Non-pigmented ciliary epithelial cell (primary cell): ENCODE measurements at places on chromosomes 3 and 15.

DNA sequence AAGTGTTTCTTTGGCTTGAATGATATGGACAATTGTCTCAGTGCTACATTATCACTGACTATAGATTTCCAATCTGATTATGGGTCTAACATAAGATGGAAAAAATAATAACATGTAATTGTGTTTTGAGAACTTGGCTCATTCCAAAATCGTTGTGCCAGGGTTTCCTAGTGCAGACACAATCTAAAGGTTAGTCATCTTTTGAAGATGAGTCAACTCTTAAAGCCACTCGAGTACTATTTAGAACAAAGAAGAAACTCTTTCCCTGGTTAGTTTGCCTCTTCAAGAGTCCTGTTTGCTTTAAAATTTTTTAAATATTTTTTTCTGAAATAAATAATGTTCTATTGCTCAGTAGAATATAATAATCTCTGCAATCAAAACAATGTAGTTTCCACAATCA, 301.0 kb downstream of the CADM2 start:
- no peak for DNase-seq

DNA sequence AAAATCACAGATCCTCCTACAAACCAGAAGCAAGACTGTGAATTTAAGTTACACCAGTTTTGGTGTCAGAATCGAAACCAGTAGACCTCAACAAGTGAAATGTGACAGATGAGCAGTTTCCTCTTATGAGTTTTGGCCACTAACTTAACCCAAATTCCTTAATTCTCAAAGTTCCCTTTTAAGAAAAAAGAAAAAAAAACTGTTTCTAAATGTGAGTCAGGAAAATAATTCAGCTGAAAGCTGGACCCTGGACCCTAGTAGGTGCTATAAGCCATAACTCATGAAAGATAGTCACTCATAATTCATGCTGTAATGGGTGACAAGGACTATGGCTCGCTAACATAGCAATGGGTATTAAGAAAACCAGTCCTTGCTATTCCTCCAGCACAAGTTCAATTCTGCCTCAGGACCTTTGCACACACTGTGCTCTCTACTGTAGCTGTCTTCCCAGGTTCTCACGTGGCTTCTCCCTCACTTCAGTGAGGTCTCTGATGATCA, 9.0 kb upstream of the THRB start:
- no peak for DNase-seq

GRCh38 chr15:85581495-85581894, 201.1 kb downstream of the AKAP13 start:
- no peak for DNase-seq

DNA sequence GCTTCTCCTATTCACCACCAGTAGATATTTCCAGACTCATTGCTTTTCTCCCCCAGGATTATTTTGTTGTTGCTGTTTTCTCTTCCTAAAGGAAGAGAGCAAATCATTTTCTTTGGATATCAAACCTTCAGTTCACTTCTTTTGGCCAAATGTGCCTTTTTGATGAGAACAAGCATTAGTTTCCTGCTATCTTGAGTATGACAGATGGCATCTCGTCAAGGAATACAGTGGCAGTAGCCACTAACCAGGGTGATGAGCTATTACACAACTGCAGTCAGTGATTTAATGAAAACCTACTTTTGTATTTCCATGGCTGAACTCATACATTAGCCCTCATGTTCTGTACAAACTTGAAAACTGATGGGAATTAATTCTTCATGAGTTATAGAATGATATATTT, 354.6 kb downstream of the CADM2 start:
- no peak for DNase-seq

DNA sequence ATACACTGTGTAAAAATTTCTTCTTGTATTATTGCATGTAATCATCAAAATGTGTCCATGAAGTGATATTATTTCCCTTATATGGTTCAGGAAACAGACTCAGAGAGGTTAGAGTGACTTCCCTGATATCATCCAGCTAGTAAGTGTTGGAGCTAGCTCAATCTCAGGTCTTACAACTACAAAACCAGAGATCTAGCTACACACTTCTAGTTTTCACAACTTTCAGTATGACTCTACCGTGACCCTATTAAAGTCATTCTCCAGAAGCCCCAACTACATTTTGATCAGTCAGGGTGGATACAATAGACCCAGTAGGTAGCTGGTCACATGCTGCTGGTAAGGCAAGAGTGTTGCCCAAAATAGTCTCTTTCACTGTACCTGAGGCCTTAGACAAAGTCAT, 165.3 kb downstream of the GOLIM4 start:
- DNase-seq: no peak

DNA sequence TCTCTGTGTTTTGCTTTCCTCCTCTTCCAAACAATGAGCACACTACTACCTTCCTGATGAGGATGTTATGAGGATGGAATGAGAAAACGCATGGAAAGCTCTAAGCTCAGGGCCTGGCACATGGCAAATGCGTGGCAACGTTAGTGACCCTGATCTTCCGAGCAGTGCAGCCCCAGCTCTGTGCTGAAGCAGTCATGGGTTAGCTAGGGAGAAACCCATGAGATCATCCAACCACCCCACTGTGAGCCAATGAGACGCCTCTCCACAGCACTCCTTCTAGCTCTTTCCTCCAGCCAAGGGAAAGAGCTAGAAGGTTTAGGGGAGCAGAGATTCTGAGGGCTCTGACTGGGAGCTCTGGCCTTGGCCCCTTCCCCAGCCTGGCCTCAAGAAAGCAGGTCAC, 4.5 kb downstream of the CPN2 start:
- no peak for DNase-seq

GRCh38 chr3:193827040-193827669, 234.1 kb downstream of the OPA1 start:
- DNase-seq: no peak

DNA sequence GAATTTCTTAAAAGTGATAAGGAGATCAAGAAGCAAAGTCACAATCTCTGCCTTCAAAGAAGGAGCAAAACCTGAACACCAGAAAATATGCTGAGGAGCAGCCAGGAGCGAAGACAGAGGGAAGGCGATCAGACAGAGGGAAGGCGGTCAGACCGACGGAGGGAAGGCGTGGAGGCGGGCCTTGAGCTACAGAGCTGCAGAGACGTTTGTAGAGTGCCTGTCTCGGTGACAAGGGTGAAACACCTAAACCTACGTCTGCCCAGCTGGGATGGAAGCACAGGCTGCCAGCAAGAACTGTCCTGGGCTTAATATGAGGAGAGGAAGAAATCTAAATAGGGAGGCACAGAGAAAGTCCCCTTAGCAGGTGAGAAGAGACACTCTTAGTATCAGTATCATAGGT, 476.0 kb downstream of the OCA2 start:
- DNase-seq: no peak

DNA sequence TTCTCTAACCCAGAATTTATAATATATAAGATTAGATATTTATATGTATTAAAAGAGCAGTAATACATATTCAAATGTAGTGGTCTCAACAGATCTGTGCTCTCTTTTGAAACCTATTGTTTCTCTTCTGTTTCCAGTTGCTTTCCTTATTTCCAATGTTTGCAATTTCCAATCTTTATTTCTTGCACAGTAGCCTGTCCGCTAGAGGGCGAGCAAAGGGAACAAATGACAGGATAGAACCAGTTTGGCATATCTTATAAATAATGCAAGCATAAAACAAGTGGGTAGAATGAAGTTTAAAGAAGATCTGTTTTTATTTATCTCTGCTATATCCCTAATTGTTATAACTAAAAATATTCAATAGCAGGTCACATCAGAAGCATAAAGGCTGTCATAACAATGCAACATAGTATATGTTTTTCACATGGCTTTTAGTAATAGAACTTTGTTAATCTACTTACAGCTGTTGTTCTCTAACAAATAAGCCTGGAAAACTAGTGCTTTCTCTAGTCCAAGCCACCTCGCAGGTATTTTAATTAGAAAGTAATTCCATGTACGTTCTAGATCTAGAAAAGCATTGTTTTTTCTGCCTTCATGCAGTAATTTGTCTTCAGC, 15.1 kb upstream of the TCAIM start:
- peak; percentile 44 for DNase-seq

DNA sequence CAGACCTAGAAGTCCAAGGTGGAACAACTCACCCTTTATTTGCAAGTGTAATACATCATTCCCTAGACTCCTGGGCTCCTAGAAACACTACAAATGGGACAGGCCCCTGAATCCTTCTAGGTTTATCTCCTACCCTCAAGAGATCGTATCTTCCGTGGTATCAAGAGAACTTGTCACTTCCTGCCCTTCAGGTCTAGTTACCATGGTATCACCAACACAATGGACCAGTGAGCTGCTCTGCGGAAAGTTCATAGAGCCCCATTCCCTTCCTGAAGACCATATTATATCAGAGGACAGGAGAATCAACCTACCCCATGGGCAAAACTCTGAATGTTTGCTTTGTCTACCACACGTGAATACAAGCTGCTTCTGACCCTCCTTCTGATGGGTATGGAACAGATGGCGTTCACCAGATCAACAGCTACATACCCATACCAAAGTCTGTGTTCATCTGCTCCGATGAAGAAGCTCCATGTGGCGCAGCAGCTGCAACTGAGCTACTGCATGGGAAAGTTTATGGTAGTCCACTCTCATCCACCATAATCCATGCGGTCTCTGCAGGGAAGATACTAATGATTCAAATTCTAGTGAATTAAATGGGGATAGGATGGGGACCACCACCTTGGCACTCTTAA, 84.6 kb upstream of the KLF13 start:
- no peak for DNase-seq

GRCh38 chr3:72659188-72659587, 189.1 kb downstream of the SHQ1 start:
- DNase-seq: no peak

DNA sequence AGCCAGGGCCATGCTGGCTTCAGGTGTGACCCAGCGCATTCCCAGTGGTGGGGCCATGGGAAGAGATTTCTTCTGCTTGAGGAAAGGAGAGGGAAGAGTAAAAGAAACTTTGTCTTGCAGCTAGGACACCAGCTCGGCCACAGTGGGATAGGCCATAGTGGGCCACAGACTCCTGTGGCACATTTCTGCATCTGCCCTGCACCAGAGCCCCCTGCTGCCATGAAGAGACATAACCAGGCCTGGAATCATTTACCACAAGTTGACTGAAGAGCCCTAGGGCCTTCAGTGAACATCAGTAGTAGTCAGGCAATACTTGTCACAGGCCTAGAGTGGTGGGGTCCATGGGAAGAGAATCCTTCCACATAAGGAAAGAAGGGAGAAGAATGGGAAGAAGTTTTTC, 411.4 kb upstream of the ARL6 start:
- DNase-seq: no peak

GRCh38 chr3:183897606-183898005, 12.9 kb upstream of the PARL start:
- DNase-seq: no peak

- DNase-seq: no peak
Measured at GRCh38 chr3:135142530-135142929, 347.5 kb downstream of the EPHB1 start.

DNA sequence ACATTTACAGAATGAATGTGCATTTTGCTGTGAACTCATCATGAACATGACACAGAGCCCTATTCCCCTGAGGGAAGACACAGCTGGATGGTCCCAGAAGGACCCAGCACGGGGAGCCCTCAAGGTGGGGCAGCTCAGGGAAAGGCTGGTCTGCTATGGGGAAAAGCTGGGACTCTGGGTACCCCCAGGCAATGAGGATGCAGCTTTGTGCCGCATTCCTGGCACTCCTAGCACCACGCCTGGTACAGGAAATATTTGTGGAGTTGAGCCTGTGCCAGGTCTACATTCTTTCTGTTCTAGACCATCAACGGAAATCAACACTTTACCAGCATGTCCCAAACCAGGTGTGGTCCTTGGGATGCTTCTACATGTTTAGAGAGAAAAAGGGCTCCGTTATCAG, 74.0 kb downstream of the SRGAP3 start:
- DNase-seq: no peak

GRCh38 chr3:147412261-147412916, 3.2 kb downstream of the ZIC1 start:
- no peak for DNase-seq

GRCh38 chr3:188633206-188633605, 479.2 kb downstream of the LPP start:
- no peak for DNase-seq

DNA sequence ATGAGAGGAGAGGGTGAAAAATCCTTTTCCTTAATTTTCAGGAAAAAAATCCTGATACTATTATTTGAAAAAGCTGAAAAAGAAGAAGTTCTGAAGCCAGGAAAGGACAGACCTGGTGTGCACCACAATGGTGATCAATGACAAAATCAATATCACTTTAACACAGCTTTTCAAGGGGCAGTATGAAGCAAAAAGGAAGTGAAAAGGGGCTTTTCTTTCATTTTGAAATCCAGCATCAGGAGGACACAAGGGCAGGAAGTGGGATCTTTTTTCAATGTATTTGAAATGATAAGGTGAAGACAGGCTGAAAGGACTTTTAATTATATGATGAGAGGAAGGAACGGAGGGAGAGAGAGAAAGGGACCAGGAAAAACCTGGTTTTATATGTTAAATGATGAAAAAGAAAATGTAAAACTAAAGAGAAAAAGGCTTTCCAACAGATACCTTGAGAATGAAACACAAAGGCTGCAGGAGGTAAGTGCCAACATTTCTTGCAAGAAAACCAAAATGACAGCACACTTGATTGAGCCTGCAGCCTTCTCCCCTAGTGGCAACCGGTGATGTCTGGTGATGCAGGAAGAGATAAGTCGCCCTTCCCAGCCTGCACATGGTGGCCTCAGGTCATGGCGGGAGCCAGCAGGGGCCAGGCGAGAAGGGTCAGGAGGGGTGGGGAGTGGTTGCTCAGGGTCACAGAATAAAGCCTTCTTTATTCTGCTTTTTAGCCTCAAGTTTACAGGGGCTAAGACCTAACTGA, 236.7 kb upstream of the WNT5A start:
- DNase-seq: no peak

DNA sequence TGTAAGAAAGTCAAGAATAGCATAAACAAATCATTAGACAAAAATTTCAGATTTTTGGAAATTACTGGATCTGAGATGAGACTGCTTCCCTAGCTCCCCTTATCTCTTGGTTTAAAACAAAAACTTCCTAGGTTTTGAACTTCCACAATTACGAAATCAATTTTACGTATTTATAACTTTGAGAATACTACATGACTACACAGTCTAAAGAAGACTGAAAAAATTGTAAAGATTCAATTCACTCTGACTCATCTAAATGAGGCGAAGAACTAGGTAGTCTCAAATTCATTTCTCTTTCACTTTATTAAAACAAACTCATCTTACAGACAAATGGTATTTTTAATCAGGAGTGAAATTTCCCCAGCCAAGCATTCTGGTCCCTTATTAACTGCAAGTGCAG, 10.3 kb downstream of the CCDC54 start:
- DNase-seq: no peak

DNA sequence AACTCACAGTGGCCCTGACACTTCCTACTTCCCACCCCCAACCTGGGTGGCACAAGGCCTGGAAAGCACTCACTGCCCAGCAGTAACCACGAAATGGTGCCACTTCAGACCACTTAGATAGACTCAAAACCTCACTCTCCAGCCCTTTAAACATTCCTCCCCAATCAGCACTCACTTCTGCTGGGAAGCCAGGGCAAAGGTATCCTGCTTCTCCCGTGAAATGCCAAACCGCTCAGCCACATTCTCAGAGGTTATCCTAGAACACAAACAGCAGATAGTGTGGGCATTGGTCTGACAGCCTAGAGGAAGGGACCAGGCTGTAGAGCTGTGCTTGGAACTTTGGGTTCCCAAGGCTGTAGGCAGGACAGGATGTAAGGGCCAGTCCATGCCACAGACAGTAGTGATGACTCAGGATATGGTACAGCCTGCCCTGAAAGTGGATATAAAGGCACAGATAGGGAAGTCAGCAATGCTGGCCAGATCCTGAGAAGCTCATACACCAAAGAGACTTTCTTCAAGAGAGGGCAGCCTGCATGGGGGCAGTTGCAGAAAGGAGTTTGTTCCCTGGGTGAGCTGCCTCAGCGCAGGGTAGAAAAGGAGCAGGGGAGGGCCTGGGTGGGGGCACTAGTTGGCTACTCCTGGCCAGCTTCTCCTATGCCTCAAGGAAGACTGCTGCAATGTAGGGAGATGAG, 9.2 kb downstream of the ACAA1 start:
- no peak for DNase-seq
